ENCODE measurements at places on chromosomes 7 and 10. TPM values are rescaled to one million over a fixed set of nuclear protein-coding genes. Genes with fewer than 3 reads are reported as not detected.

Gene VWDE
- polyA plus RNA-seq = 0.01 TPM

Gene TMEM139
- polyA plus RNA-seq = 25.1 TPM

Gene TFPI2
- 46.0 TPM for polyA plus RNA-seq

Gene GRB10
- polyA plus RNA-seq = 4.4 TPM

Gene GTF2I
- 73.4 TPM for polyA plus RNA-seq

Gene PRXL2A
- 53.3 TPM for polyA plus RNA-seq

Gene PLAC9
- polyA plus RNA-seq = not detected

Gene RBP3
- not detected for polyA plus RNA-seq

Gene LRRD1
- 0.04 TPM for polyA plus RNA-seq

Gene PRKG1
- 0.30 TPM for polyA plus RNA-seq

Gene COX19
- polyA plus RNA-seq = 6.2 TPM

Gene LRRC17
- 0.20 TPM for polyA plus RNA-seq

Gene NRCAM
- 5.2 TPM for polyA plus RNA-seq

Gene LIPM
- polyA plus RNA-seq = 0.44 TPM

Gene SRPK2
- 26.6 TPM for polyA plus RNA-seq

Gene CFAP43
- polyA plus RNA-seq = 0.20 TPM

Gene FBXL13
- 0.19 TPM for polyA plus RNA-seq

Gene HECW1
- not detected for polyA plus RNA-seq

Gene DKK1
- polyA plus RNA-seq = 223 TPM

Gene FAM171A1
- polyA plus RNA-seq = 7.5 TPM

Gene PIP
- not detected for polyA plus RNA-seq

Gene PCDH15
- not detected for polyA plus RNA-seq

Gene FKBP6
- not detected for polyA plus RNA-seq

Gene HOXA2
- 0.22 TPM for polyA plus RNA-seq

Gene DOCK4
- 6.2 TPM for polyA plus RNA-seq

Gene HOXA6
- 0.72 TPM for polyA plus RNA-seq

Gene APBB1IP
- not detected for polyA plus RNA-seq

Gene LYZL2
- polyA plus RNA-seq = not detected

Gene SPAM1
- polyA plus RNA-seq = not detected

Gene PILRA
- polyA plus RNA-seq = 0.59 TPM

Gene ENTPD1
- 0.03 TPM for polyA plus RNA-seq

Gene CLDN4
- polyA plus RNA-seq = 7.2 TPM

Gene PARD3
- polyA plus RNA-seq = 58.0 TPM

Gene SAMD9
- 26.8 TPM for polyA plus RNA-seq

Gene HSPA12A
- 8.5 TPM for polyA plus RNA-seq

Gene SNX13
- 14.6 TPM for polyA plus RNA-seq

Gene ARHGAP19
- 5.0 TPM for polyA plus RNA-seq

Gene RNF148
- polyA plus RNA-seq = not detected

Gene CHN2
- polyA plus RNA-seq = 1.6 TPM

Gene PSPH
- 21.6 TPM for polyA plus RNA-seq

Gene ATP6V0A4
- 0.24 TPM for polyA plus RNA-seq

Gene FFAR4
- polyA plus RNA-seq = not detected

Gene SLC4A2
- polyA plus RNA-seq = 49.5 TPM

Gene PTER
- 10.1 TPM for polyA plus RNA-seq

Data from keratinocyte (primary cell).